ENCODE measurements at places on chromosomes 6 and 20.

DNA sequence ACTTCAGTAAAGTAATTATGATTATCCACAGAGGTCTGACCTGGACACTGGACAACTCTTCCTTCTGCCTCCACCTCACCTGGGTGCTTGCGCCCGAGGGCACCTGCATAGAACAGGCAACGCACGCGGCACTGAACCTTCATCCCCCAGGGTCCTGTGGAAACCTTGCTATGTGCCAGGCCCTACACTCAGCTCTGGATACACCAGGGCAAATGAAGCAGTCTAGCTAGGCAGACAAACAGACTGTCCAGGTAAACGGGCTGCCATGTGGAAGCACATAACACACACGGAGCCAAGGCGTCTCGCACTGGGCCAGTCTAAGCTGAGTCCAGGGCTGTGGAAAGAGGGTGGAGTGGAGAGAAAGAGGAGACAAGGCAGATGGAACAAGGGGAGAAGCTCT lies 109.3 kb upstream of the AFDN start:
- DNase-seq = no peak

- DNase-seq = no peak
Measured at GRCh38 chr20:43824309-43825050, 90.2 kb upstream of the TOX2 start.

GRCh38 chr6:98633886-98634285 lies 200.5 kb upstream of the POU3F2 start:
- DNase-seq = no peak

DNA sequence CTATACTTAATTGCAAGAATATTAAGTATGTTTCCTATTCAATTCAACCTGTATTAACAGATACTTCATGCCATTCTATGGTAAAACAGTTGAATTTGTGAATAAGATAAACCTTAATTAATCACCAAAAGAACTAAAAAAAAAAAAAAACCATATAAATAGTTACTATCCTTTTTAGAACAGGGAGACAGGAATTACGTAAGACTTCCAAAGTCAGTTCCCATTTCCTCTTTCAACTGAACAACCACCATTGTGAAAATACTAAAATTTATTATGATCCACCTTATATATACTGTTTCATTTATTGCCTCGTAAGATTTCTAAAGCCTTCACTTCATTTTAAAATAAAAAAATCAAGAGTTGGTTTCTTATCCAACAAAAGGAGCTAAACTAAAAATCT lies 9.4 kb downstream of the CCNC start:
- no peak for DNase-seq

GRCh38 chr20:22568872-22569344 lies 15.5 kb downstream of the FOXA2 start:
- DNase-seq = no peak

- no peak for DNase-seq
Measured at GRCh38 chr6:156316583-156317125, 460.5 kb upstream of the ARID1B start.

GRCh38 chr6:70657706-70658105 lies 10.0 kb upstream of the SMAP1 start:
- DNase-seq = no peak

DNA sequence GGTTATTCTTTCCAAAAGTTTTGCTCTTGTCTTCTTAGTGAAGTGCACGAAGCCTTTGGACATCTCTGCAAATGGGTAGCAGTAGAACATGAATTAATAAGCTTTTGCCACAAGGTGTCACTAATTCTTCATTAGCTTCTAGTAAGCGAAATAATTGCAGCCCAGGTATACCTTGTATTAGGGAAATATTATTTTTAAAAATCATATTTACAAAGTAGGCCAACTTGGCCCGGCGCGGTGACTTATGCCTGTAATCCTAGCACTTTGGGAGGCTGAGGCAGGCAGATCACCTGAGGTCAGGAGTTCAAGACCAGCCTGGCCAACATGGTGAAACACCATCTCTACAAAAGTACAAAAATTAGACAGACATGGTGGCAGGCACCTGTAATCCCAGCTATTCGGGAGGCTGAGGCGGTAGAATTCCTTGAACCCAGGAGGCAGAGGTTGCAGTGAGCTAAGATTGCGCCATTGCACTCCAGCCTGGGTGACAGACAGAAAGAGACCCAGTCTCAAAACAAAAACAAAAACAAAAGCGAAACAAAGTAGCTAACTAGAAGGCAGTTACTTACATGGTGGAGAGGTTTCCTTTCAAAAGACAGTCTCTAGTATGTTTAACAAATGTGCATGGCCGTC lies 8.8 kb upstream of the RSPH3 start:
- no peak for DNase-seq

GRCh38 chr6:9295644-9296043 lies 860.3 kb upstream of the SLC35B3 start:
- DNase-seq = no peak

DNA sequence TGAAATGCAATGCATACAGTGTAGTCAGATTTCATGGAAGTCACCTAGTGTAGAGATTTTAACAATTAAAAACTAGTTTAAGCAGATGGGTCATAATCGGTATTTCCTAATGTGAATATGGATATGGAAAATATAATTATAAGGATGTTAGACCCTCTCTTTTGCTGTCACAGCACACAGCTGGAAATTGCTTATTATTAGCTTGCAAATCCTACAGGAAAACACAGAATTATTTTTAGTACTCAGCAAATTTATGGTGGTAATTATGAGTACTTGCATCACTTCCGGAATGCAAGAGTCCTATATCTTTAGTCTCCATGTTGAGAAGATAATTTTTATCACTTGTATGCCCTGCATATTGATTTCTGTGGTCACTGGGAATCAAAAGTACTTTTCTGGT lies 993.6 kb downstream of the KIF16B start:
- DNase-seq = no peak

DNA sequence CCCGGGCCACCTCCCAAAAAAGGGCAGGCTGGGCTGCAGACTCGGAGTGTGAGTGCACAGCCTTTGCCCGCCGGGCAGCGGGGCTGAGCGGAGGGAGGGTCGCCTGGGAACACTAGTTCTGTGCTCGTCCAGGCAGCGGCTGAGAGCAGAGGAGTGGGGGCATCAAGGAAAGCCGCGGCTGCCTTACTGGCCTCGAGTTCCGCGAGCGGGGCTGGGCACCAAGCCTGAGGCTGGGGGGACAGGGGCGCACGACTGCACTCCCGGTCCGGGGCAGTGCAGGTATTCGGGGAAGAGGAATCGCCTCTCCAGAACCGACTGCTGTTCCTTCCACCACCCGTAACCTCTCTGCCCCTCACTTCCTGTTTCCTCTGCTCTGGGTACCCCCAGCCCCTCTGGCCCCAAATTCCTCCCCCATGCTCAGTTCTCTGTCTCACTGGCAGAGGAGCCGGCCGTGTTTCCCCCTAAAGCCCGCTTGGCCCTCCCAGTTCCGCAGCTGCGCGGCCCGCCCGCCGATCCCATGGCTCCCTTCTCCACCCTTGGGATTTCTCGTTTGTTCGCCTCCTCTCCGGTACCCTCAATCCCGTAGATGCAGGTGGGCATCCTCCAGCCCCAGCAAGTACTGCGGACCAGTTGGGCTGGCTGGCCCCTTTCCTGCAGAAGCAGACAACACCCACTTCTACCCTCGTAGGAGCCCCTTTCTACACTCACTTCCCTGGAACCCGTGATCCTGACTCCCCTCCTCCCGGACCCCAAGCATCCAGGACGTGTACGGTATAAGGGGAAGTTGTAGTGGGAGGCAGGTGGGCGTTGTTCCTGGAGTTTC lies 5.1 kb downstream of the RING1 start:
- DNase-seq = no peak

DNA sequence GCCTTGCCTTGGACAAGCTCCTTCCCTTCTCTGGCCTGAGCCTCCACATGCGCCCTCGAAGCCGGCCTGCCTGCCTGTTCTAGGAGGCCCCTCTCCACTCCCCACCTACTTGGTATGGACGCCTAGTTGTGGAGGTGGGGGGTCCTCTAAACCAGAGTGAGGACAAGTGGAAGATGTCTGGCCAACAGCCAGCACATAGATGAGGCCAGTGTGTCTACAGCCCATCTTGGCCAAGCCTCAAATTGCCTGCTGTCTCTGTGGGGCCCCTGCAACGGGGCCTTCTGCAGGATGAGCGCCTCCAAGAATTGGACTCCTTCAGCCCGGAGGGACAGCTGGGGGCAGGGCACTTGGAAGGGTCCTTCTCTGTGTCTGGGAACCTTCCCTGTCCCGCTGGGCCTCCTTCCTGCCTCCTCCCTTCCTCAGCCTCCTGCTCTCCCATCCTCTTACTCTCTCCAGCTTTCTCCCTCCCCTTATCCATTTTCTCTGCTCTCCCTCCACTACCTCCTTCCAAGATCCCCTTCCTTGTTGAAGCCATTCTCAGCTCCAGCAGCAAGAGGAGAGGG lies 1.6 kb downstream of the MDFI start:
- DNase-seq = no peak

GRCh38 chr20:64133951-64134407 lies 26.6 kb upstream of the NPBWR2 start:
- no peak for DNase-seq

GRCh38 chr20:17316316-17317038 lies 89.6 kb downstream of the PCSK2 start:
- no peak for DNase-seq

DNA sequence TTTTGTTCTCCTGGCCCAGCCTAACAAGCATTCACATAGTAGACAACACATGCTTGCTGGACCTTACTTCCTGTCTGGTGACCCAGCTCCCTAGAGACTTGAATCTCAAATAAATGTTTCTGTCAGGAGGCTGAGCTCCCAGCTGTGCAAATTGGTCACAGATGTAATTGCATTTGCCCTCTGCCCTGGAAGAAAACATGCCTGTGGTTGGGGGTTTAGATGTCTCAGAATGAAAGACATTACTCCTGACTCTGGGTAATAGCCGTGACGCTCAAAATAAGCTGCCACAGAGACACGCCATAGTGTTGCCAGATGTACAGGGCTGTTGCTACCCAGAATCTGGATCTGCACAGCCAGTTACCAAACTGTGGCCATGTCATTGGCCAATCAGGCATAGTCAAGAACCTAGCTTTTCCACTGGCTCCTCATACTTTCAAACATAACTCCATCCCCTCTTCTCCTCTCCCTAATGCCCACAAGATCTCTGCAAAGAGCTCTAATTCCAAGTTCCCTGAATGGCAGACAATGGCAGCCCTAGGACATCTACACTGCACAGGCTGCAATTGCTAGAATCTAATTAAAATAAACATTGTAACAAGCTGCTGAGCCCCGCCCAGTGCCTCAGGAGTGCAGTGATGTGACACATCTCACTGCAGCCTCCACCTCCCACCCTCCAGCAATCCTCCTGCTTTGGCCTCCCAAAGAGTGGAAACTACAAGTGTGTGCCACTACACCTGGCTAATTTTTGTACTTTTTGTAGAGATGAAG lies 32.8 kb upstream of the GMPR start:
- DNase-seq = no peak

DNA sequence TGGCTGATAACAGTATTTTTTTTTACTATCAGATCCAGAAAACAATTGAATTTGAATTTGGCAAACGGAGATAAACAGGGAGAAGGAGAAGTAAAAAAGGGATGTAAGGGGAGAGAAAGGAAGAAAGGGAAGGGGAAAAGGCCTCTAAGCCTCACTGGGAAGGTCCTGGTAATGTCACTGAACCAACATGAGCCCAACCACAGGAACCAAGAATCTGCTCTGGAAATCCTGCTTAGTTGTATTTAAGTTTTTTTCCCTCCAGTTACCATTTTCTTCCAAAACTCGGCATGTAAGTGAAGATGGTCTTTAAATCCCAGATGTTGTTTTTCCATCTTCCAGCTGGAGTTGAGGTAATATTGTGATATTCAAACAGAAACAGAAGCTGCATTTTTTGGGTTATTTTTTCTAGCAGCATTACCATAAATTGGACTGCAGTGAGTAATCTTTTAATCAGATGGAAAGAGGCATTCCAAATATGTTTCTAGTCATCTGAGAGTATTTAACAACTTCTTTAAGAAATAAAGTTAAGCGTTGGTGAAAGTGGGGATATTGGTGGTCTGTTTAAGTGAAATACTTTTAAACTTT lies 91.1 kb downstream of the TXNDC5 start:
- no peak for DNase-seq

All from stimulated activated CD4-positive, alpha-beta T cell treated with anti-CD3 and anti-CD28 coated beads, Interleukin-4, amount 100 ng/mL, for 48 hours (primary cell).